ENCODE measurements at places on chromosomes 11 and 22. TPM values are rescaled to one million over a fixed set of nuclear protein-coding genes. Genes with fewer than 3 reads are reported as not detected.

- H3K36me3 ChIP-seq: no peaks in the 10 kb centered on the region
- H3K27me3 ChIP-seq: no peaks in the 10 kb centered on the region
- H3K4me3 ChIP-seq: no peak overlapping the region
Measured at GRCh38 chr22:49598338-49598737, 229.3 kb downstream of the BRD1 start.

- H3K27ac ChIP-seq: no peak overlapping the region
- peaks cover 15% of the 10 kb centered on the region for H3K36me3 ChIP-seq
- no peak overlapping the region for H3K4me3 ChIP-seq
- no peak for DNase-seq
- H3K27me3 ChIP-seq: no peaks in the 10 kb centered on the region
Measured at GRCh38 chr11:19912958-19913892, 200.6 kb downstream of the NAV2 start.

DNA sequence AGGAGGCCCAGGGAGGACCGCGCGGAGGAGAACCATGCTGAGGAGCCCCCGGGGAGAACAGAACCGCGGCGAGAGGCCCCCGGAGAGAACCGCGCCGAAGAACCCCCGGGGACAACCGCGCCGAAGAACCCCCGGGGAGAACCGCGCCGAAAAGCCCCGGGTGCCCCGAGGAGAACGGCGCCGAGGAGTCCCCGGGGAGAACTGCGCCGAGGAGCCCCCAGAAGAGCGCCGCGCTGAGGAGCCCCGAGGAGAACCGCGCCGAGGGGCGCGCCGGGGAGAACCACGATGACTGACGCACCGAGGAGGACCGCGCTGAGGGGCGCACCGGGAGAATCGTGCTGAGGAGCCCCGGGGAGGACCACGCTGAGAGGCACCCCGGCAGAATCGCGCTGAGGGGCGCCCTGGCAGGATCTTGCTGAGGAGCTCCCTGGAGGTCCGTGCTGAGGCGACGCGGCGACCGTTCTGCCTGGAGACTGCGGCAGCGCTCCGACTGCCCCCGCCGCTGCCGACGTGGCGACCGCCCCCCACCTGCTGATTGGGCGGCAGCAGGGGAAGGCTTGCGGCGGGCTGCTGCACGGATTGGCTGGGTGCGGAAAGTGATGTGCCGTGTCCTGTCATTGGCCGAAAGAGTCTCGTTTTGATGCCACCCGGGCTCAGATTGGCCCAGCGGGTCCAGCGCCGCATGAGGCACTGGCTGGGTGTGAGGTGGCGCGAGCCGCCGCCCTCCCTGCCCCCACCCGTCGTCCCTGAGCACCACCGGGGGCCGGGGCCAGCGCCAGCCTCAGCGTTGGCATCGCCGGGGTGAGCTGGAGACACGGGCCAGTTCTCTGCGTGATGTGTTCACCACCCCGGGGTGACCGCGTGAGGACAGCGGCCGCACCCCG, at the start of gene KCNQ1OT1:
Gene KCNQ1OT1 (minus strand): TSS at position 464 of the 884 bp plus-strand sequence.
- H3K36me3 ChIP-seq: no peaks in the 10 kb centered on the region
- no peaks in the 10 kb centered on the region for H3K27me3 ChIP-seq
- peak within 1 kb of the TSS; percentile 79 for H3K4me3 ChIP-seq
- H3K4me1 ChIP-seq: no peaks in the 10 kb centered on the region
- peak; percentile 82 for DNase-seq

DNA sequence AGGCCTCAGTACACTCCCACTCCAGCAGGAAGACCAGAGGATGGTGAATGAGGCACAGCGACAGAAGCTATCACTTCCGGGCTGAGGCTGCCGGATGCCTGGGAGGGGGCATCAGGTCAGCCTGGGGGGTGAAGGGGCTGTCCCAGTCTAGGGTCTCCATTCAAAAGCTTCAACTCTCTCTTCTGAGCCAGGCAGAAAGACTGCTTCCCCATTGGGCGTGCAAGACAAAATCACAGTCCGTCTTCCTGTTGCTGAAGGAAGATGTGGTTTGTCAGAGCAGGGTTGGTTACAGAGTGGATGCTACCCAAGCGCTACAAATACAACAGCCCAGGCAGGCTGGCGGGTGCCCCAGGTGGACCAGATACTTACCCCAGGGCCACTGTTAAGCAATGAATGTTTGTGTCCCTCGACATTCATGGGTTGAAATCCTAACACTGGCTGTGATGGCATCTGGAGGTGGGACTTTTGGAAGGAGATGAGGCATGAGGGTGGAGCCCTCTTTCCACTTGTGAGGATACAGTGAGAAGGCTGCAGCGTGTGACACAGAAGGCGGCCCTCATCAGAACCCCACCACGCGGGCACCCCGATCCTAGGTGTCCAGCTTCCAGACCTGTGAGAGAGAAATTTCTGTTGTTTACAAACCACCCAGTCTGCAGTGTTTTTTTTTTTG, 12.0 kb downstream of the UPK3A start:
- H3K27me3 ChIP-seq: no peaks in the 10 kb centered on the region
- H3K4me3 ChIP-seq: no peak overlapping the region
- DNase-seq: no peak
- no peaks in the 10 kb centered on the region for H3K4me1 ChIP-seq
- H3K27ac ChIP-seq: no peak overlapping the region

GRCh38 chr22:31488988-31489617, 539 bp downstream of the EIF4ENIF1 start:
- peaks cover 46% of the 10 kb centered on the region for H3K4me1 ChIP-seq
- H3K36me3 ChIP-seq: no peaks in the 10 kb centered on the region
- H3K27ac ChIP-seq: no peak overlapping the region
- DNase-seq: no peak

- DNase-seq: no peak
- peak overlapping the region; percentile 87 for H3K27ac ChIP-seq
- H3K4me1 ChIP-seq: peaks cover 43% of the 10 kb centered on the region
- no peaks in the 10 kb centered on the region for H3K27me3 ChIP-seq
- peaks cover 5% of the 10 kb centered on the region for H3K36me3 ChIP-seq
Measured at GRCh38 chr11:15969701-15970329, 386.5 kb downstream of the SOX6 start.

GRCh38 chr11:82043316-82043715, 690.3 kb downstream of the FAM181B start:
- no peak overlapping the region for H3K27ac ChIP-seq
- no peak overlapping the region for H3K4me3 ChIP-seq
- DNase-seq: no peak
- no peaks in the 10 kb centered on the region for H3K36me3 ChIP-seq

- no peaks in the 10 kb centered on the region for H3K4me1 ChIP-seq
- no peak for DNase-seq
- no peak overlapping the region for H3K27ac ChIP-seq
- H3K27me3 ChIP-seq: no peaks in the 10 kb centered on the region
Measured at GRCh38 chr22:33126881-33127280, 68.7 kb upstream of the SYN3 start.

- DNase-seq: no peak
- no peaks in the 10 kb centered on the region for H3K36me3 ChIP-seq
- no peak overlapping the region for H3K4me3 ChIP-seq
Measured at GRCh38 chr11:13687271-13687670, 18.8 kb downstream of the FAR1 start.

The COMT gene
- 242 TPM for total RNA-seq

The VSIG10L2 gene
- total RNA-seq: not detected

The PAMR1 gene
- 7.6 TPM for total RNA-seq
